ENCODE measurements at places on chromosomes 5 and 9. TPM values are rescaled to one million over a fixed set of nuclear protein-coding genes. Genes with fewer than 3 reads are reported as not detected.

- DNase-seq: no peak
Observed at GRCh38 chr9:69993110-69993509, 50.5 kb upstream of the MAMDC2 start.

The GCNT4 gene
- 0.15 TPM for polyA plus RNA-seq

The PPP3R2 gene
- not detected for polyA plus RNA-seq

The RECK gene
- polyA plus RNA-seq: 20.7 TPM

DNA sequence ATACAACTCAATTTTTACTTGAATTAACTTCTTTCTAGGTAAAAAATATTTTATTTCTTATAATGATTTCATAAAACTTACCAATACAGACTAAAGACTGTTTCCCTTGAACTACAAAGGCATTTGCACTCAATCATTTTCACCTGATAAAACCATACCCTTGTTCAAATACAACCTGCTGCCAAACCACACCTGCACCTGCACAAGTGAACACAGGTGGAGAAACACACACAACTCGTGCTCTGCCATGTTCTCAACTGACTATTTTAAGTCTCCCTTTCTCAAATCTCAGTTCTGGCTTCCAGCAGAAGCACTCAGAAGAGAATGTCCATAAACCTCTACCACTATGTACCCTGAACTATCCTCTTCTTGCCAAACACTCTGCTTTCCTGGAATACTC, 1892.1 kb downstream of the MAT2B start:
- no peak for DNase-seq

DNA sequence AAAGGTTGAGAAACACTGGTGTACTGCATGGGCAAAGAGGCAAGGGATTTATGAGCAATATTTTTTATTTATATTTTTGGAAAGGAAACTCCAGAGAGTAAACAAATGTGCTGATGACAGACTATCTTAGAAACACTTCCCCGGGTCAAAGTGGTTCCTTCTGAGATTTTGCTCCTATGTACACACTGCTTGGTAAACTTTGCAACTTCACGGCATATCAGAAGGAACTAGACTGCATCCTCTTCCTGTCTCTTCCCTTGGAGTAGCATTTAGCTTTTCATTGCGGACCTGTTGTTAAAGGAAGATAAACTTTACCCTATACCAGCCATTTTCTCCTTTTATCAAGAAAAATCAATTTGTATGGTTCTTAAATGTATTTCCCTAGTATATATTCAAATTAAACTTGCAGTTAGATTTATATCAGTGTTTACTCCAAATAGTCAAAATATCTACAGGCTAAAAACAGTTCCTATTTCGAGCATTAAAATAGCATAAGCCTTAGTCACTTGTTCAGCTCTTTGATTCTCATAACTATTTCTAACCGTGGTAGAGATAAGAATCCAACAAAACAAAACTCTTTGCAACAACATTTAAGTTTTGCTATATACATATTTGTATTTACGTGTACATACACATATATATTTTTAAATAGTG, 48.0 kb upstream of the LRRC19 start:
- no peak for DNase-seq

DNA sequence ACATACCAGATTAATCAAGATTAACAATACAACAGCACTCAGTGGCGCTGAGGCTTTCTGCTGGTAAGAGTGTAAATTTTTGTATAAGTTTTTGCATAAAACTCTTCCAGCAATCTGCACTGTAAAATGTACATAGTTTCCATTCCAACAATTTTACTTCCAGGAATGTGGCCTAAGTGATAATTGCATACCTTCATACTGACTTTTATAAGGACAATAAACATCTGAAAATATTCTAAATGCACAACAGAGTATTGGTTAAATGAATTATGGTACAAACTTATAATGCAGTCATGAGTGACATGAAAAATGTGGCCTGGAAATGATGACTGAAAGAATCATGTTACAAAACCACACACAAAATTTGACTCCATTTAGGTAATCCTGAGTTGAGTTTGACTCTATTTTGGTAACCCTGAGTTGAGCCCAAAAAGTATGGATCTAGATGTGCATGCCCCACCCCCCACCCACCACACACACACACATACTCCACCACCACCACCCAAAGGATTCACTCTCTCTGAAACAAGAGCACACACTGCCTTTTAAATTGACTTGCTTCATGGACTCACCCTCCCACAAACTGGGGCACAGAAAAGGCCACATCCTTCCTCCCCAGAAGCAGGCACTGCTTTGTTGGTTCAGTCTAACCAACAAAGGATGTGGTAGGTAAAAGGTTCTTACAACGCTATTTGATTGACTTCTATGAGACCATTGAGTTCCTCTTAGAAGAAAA, 137.6 kb downstream of the SUSD1 start:
- no peak for DNase-seq

The AQP7 gene
- polyA plus RNA-seq: 1.9 TPM

GRCh38 chr5:3698412-3698811, 102.8 kb downstream of the IRX1 start:
- DNase-seq: no peak

The STING1 gene
- polyA plus RNA-seq: 26.4 TPM

The NUP188 gene
- 35.2 TPM for polyA plus RNA-seq

DNA sequence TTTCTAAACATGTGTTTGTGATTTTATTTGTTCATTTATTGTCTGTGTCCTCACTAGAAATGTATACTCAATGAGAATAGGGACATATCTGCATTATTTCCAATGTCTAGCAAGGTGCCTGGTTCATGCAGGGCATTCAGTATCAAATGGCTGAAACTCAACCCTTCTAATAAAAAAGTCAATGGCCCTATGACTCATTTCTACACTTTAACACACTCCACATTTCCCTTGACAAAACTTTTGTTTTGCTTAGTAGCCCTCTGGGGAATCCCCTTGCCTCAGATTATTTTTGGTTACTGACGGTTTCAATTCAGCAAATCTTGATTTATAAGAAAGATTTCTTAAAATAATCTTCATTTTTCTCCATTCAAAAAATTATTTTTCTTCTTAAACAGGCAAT, 206.0 kb upstream of the DMRTA1 start:
- no peak for DNase-seq

GRCh38 chr5:147458581-147458980, 51.3 kb downstream of the DPYSL3 start:
- no peak for DNase-seq

- DNase-seq: no peak
Observed at GRCh38 chr5:157259699-157260098, 6.2 kb upstream of the CYFIP2 start.

DNA sequence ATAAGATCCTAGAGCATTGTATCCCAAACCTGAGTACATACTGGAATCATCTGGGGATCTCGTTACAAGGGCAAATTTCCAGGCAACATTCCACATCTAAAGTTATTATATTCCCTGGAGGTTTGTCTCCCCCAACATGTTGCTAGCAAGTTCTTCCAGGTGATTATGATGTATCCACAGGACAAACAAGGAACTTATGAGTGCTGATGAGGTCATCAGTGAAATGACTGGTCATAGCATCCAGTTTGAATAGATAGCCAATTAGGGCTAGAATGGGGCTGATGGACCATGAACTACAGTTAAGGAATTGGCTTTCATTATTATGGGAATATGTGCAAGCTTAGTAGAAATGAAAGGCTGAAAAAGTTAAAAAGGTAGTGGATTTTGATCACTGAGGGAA, 115.2 kb downstream of the CWC27 start:
- DNase-seq: no peak

- no peak for DNase-seq
Observed at GRCh38 chr5:136080483-136081216, 51.9 kb downstream of the TGFBI start.

GRCh38 chr5:170095646-170096045, 10.1 kb upstream of the FOXI1 start:
- no peak for DNase-seq

GRCh38 chr5:50725800-50726474, 59.5 kb downstream of the PARP8 start:
- no peak for DNase-seq
